Activated CD4-positive, CD25-positive, alpha-beta regulatory T cell treated with anti-CD3 and anti-CD28 coated beads, Interleukin-2, amount 50 U/mL, for 16 hours (primary cell): ENCODE measurements at places on chromosomes 4 and X.

DNA sequence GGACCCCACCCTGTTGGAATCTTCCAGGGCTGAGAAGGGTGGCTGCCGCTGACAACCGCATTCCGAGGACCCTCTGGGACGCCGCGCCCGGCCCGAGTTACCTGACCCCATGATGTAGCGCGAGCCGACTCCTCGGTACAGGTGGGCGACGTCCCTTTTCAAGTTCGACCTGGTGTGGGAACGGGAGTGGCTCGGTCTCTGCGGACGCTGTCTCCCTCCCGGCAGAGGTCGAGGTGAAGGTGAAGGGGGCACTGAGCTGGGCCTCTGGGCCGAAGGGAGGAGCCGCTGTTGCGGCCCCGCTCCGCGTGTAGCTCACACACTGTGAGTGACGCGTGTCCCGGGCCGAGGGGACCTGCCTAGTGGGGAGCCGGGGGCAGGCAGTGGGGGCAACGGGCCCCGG is 4.5 kb downstream of the GTPBP6 start:
- no peak for DNase-seq

DNA sequence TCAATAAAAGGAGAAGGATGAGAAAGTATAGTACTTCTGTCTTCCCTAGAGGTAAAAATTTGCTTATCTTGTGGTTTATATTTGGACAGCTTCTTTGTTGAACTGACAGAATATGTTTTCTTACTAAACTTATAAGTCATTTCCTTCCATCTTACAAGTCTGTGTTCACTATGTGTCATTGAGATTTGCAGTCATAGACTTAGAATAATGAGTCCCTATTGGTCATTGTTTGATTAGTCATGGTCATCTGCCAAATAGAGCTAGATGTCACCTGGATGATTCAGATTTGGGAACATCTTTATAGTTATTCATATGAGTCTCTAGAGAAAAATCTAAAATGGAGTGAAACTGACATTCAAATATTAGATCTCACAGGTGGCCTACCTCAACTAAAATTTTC is 51.5 kb downstream of the SPATA18 start:
- DNase-seq, result no peak

GRCh38 chr4:14149176-14150053 is 521.9 kb upstream of the BOD1L1 start:
- DNase-seq, result no peak

DNA sequence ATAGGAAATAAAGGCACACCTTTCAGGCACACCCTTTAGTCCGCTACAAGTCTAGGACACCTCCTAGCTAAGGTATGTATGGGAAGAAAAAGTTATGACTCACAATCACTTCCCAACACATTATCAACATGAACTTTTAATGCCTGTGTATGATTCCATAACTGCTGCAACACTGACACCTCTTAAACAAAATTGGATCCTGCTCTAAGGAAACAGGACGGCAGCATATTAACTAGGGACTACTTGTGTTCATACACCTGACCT is 2.4 kb upstream of the PPP3CA start:
- DNase-seq, result no peak

DNA sequence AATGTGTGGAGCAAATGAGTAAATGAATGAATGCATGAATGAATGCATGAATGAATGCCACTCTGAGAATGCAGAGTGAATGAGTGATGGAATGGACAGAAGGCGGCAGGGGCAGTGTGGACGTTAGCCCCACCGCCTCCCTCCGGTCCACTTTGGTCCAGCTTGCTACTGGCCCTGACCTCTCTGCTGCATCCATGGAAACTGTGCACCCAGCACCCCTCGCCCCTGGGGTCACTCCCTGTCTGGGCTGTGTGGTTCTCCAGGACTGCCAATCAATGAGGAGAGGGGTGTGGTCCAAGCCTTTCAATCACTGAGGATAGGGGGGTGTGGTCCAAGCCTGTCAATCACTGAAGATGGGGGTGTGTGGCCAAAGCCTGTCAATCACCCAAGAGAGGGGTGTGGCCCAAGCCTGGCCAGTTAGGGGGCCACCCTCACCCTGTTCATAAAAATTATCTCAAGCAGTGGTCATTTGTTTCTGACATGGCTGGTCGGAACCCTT is 39.2 kb upstream of the ASMTL start:
- no peak for DNase-seq

DNA sequence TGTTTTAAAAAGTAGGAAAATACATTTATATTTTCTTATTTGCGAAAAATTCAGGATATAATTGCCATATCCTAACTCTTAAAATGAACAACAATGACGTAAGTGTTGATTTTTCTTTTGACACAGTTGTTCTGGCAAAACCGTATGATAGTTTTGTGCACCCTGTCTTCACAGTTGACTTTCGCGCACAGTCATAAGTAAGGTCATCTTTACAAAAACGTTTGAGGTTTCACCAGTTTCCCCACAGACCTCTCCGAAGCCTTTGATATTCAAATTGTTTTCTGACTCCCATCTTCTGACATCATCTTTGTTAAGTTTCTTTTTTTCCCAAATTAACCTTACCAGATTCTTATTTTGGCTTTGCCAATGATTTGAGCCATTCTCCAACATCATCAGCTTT is 48.1 kb upstream of the ATXN3L start:
- DNase-seq, result no peak

DNA sequence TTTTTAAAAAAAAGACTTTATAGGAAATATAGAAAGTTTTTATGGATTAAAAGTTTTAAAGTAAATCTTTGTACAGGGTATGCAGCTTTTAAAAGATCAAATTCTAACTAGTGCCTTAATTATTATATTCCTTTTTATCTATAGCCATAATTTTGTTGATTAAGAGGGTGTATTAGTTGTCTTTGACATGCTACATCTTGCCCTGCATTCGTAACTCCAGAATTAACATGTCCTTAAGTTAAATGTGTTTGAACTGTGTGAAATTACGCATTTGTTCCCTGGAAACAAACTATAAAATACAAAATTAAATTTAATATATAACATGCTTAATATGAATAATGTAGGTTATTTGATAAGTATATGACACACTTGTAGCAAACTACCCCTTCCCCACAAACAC is 66.3 kb downstream of the PTPN13 start:
- no peak for DNase-seq

- no peak for DNase-seq
Measured at GRCh38 chrX:72041871-72042851, 89.6 kb downstream of the RTL5 start.

- DNase-seq, result no peak
Measured at GRCh38 chrX:25202827-25203226, 187.1 kb upstream of the ARX start.

- no peak for DNase-seq
Measured at GRCh38 chrX:50211510-50211909, 6.9 kb downstream of the CCNB3 start.

DNA sequence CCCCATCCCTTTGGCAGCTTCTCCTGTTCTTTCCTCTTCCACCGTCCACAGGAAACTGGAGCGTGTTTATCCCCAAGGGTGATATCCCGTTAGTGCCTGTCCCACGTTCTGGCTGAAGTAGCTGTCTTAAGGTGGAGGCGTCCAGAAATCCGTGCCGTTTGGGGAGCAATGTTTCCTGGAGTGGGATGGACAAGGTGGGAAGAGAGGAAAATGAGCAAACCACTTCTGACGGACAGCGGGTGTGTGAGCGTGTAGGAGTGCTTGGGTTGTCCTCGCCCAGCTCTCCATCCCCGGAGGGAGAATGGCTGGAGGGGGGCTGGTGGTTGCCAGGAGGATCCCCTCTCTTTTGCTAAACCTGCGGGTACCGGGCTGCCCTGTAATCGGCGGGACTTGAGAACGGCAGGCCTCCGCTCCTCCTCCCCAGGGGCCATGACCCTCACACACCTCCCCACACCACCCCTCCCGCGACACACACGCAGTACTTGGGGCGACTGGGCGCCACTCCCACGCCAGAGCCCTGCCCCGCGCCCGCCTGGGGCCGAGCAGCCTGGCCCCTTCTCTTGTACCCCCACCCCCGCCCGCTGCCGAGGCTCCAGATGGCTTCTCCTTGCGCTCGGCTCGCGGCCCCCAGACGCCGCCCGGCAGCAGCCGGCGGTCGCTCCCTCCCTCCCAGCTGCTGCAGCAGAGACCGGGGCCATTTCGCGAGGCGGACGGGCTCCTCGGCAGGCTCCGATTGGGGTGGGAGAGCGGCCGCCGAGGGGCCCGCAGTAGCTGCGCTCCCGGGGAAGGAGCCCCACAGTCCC is 13.9 kb upstream of the PRDM8 start:
- no peak for DNase-seq

DNA sequence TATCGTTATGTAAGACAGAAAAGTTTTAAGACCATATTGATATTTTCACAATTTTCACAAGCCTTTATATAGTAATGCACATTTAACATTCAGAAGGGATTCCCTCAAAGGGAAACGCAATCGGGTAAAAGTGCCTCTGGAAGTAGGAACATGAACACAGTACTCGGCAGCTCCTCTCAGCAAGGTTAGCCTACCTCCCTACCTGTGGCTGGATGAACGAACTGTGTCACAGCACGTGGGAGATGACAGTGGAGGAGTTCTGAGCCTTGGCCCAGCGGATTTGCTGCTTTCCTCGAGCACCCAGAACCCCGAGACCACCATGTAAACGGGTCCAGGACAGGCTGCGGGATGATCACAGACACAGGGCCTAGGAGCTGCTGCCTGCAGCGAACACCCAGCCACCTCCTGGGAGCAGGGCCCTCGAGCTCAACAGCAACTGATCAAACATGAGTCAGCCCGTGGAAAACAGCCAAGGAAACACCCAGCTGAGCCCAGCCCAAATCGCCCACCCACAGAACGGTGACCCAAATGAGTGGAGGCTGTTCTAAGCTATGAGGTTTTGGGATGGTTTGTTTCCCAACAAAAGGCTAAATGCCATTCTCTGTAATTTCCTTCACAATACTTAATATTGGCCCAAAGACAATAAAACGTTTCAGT is 30.4 kb downstream of the FAT1 start:
- DNase-seq, result no peak

- no peak for DNase-seq
Measured at GRCh38 chrX:1389181-1389992, 2.5 kb downstream of the SLC25A6 start.

GRCh38 chrX:149499766-149500165 is 5.3 kb downstream of the IDS start:
- no peak for DNase-seq

- no peak for DNase-seq
Measured at GRCh38 chr4:147332091-147332490, 148.8 kb upstream of the EDNRA start.

DNA sequence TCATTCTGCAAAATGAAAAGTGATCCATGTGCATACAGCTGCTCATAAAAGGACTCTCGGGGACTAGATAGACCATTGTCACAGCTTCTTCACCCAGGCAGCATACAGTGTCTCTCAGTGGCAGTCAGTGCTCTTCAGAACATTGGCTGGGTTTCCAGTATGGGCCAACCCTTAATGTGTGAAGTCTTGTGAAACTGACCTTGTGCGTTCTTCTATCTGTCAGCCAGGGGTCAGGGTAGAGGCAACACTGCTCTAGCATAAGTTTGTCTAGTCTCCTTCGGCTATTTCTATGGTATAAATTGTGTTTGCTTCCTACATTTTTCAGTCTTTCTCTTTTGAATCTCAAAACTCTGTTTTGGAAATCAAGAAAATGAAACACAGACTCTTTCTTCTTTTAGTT is 37.0 kb upstream of the SMIM31 start:
- DNase-seq, result no peak

DNA sequence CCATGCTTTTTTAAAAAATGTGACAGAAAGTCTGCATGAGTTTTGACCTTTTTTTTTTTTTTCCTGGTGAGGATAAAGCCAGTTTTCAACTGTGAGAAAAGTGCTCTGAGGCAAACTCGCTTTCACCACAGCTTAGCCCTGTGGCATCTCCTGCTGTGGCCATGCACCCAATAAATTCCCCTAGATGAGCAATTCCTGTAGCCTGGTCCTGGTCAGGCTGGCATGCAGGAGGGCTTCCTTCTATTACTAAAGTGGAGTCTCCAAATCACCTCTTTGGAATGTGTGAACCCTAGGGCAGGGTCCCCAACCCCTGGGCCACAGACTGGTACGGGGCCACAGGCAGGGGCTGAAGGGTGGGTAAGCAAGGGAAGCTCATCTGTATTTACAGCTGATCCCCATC is 265.4 kb downstream of the RAPGEF2 start:
- DNase-seq, result no peak

DNA sequence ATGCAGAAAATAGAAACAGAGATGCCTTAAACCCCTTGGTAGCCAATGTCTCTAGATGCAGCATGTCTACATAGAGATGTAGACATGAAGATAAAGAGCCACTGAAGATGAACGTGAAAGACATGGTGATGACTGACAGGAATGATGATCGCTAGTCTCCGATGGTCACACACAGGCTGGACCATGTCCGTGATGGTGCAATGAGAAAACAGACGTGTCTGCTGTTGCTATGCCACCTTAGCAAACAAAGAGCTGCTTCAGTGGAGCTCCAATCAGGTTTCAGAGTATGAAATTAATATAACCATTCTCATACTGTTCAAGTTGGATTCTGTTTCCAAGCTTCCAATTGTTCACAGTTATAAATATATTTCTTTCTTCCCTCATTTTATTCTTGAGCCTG is 256.5 kb downstream of the CAMK2D start:
- DNase-seq, result no peak

DNA sequence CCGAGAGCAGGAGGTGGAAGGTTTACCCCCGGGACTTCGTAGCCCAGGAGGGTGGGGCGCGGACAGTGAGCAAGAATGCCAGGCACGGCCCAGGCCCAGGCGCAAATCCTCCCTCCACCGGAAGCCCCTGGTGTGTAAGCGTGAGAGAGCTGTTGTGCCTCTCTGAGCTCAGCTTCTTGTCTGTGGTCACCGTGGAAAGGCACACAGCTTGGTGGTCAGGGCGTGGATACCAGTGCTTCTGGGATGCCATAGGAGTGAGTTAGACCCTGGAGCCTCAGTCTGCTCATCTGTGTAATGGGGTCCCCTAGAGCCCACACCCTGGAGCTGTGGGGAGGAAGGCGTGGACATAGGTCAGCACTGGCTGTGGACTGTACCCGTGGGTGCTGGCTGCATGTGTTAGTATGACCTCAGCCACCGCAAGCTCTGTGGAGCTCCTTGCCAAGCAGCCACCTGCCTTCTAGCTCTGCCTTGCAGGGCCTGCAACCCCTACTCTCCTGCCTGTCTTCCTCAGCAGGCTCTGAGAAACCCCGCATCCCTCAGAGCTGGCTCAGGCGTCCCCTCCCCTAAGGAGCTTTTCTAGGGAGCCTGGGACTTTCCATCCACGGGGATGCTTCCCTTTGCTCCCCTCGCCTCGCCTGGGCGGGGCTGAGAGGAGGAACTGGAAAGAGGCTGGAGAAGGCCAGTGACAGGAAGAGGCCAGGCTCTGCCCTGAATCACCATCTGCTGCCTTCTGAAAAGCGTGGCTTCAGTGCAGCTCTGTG is 28.0 kb upstream of the AFAP1 start:
- no peak for DNase-seq

GRCh38 chrX:152635941-152636340 is 1.8 kb upstream of the GABRQ start:
- no peak for DNase-seq

DNA sequence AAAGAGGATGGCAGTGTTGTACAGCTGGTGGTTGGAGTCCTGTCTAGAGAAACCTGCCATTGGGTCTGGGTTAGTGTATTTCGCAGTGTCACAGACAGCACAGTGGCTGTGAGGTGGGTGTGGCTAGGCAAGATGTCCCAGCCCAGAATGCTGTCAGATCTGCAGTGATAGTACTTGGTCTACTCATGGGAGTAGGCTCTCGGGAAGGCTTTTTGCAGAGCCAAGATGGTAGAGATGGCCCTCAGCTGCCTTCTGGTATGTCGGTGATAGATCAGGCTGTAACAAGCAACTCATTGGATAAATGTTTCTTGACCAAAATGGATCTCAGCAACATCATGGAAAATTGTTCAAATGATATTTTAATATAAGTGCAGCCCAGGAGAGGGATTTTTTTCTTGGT is 84.3 kb upstream of the WDR1 start:
- DNase-seq, result no peak
